ENCODE measurements at places on chromosomes 5 and 9.

DNA sequence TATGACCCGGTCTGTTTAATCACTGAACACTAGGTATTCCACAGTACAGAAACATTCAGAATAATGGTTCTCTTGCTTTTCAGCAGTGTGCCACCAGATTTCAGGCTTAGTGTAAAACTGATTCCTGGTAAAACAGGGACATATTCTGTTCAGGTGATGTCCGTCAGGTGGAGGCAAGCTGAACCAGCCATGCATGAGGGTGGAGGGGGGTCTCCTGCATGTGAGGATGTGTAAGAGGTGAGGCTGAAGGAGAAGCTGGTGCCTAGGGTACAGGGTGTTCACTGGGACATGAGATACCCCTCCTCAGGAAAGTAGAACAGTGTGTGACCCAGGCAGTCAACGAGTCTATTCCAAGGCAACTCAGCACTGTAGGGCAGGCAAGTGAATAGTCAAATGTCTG, 563.9 kb downstream of the BNC2 start:
- DNase-seq, result no peak

- DNase-seq, result no peak
Observed at GRCh38 chr5:135878156-135878620, 17.5 kb downstream of the IL9 start.

DNA sequence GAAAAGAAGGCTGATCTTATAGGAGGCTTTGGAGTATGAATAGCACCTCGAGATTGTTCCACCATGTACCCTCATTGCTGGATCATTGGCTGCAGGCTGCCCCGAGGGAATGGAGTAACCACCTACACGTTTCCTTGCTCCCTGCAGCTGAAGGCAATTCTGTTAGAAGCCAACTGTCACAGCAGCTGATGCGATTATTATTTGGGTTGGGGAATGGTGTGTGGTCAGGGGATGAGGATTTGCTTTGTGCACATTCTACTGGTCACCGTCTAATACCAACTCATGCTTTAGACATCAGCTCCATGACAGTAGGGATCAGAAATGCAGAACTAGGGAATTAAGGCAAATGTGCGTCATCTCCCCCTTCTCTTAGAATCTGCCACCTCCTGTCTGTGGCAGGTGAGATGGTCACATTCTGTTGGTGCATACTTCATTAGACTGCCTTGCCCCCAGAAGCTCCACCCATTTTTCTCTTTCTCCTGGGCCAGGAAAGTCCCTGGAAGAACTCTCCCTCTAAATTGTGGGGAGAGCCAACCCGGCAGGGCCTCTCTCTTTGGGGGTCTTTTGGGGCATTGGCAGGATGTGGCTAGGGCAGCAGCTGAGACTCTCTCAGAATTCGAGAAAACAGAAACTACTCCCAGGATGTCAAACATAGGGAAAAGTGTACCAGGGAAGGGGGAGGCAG, 32.8 kb downstream of the NEUROG1 start:
- no peak for DNase-seq

DNA sequence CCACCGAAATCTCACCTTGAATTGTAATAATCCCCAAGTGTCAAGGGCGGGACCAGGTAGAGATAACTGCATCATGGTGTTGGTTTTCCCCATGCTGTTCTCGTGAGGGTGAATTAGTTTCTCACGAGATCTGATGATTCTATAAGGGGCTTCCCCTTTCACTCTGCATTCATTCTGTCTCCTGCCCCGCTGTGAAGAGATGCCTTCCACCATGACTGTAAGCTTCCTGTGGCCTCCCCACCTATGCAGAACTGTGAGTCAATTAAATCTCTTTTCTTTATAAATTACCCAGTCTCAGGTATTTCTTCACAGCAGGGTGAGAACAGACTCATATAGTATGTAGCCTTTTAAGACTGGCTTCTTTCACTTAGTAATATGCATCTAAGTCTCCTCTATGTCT, 128.1 kb upstream of the NR5A1 start:
- no peak for DNase-seq

GRCh38 chr9:134419684-134420076, 93.4 kb downstream of the RXRA start:
- DNase-seq, result no peak

GRCh38 chr5:96626956-96627355, 35.2 kb upstream of the CAST start:
- DNase-seq, result no peak

DNA sequence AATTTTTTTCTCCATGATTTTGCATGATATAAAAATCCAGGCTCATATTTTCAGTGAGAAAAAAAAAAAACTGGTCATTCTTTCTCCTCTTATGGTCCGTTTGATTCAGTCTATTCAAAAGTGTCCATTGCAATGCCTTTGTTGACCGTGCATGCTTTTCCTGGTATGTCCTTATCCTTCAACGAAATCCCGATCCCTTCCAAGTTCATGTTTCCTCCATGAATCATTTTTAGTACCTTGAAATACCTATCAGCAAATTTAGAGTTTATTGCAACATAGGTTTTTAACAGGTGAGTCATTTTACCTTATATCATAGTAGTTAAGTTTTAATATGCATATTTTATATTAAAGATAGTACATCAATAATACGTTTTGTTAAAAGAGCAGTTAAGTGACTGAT, 773.8 kb upstream of the CHD1 start:
- no peak for DNase-seq

DNA sequence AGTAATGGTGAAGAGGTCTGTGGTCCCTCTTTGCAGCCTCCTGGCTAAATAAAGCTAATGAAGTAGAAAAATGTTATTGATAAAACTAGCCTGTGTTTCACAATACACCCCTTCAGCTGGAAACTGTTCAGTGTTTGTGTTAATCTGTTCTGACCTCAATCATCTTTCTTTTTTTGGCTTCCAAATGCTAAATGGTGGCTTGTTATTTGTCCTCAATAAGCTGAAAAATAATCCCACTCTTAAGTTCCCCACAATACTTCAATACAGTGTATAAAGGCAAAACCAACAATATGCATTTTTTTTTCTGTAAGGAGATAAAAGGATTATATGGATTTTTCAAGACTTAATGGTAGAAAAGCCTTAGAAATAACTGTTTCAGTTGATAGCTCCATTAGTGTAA, 560.5 kb downstream of the TUSC1 start:
- no peak for DNase-seq

DNA sequence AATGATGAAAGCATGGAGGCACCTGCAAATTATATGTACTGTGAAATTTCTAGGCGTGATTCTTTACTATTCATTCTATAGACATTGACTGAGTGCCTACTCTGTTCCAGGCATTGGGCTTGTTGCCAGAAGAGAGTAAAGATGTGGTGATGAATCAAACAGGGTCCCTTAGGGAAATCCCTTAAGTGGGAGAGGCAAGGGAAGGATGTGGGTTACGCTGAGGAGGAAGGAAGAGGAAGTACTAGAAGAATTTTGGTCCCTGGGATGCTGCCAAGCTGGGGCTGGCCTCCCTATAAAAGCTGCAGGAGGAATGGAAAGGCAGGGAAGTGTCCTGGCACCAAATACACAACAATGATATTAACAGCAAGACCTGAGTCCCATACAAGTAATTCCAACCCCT, 76.7 kb upstream of the SPOCK1 start:
- DNase-seq, result no peak

GRCh38 chr9:96554326-96554725, 65.3 kb downstream of the CDC14B start:
- no peak for DNase-seq

DNA sequence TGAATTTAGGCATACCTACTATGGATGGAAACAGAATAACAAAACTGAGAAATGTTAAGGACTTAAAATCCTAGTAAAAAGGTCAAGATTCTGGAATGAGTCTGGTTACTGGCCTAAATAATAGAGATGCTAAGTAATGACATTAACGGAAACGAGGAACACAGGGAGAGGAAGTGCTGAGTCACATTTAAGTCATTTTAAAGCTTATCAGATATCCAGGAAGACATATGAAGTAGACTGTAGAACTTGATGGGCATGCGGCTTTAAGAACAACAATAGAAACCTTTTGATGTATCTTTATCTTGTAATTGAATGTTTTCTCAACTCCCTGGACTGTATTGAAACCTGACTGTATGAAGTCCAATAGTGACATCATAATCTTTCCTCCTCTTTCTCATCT, 1251.4 kb upstream of the CDH6 start:
- DNase-seq, result no peak

- no peak for DNase-seq
Observed at GRCh38 chr9:79809931-79810330, 238.2 kb downstream of the TLE4 start.

DNA sequence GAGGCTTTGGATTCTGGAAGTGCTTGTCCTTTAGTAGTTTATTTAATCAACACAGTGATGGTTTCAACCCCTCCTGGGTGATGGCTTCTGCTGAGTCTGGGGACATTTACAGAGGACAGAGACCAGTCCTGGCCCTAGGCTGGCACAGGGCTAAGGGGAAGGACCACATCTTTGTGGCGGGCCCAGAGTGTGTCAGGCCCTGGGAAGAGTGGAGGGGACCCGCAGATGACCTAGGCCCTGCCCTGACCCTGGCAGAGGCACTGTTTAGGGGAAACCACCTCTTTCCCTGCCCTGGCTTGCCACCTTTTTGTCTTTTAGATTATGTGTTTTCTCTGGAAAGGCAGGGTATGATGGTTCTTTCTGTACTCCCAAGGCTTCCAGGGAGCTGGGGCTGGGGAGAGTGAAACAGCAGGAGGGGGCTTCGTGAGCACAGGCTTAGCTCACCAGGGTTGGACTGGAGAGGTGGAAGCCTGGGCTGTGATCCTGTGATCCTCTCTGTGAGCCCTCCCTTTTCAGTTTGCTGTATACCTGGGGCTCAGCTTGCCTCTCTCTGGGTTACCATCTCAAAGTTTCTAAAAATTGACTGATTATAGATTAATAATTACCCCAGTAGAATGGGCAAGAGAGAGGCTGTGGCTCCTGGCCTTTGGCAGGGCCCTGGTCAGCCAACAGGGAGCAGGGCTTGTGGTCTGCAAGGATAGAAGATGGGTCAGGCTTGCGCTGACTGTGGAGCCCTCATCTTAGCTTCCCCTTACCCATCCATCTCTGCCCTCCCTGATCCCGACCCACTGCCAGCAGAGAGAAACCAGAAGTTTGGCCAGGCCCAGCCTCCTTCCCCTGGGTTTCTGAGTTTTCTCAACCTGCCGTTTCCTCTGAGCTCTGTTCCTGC, 1.7 kb upstream of the SYNPO start:
- no peak for DNase-seq

DNA sequence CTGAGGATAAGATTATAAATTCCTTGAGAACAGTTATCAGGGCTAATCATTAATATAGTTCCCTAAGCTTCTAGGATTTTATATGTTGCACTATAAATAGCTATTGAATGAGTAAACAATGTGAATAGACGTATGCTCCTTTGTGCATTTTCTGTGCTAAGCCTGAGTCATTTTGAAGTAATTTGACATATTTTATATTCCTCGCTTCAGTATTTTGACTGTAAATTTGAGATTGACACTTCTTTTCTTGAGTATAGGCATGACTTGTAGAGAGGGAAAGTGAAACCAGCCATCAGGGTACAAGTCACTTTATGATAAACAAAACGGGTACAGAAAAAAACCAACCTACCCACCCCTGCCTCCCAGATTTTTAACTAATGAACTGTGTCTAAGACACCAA, 367.7 kb upstream of the PRR16 start:
- no peak for DNase-seq

- DNase-seq, result no peak
Observed at GRCh38 chr5:37005946-37006540, 129.5 kb downstream of the NIPBL start.

GRCh38 chr9:35675732-35676392, 2.1 kb downstream of the CA9 start:
- no peak for DNase-seq

- no peak for DNase-seq
Observed at GRCh38 chr9:112015149-112015548, 118.5 kb downstream of the UGCG start.

GRCh38 chr5:140253985-140254384, 48.9 kb downstream of the PFDN1 start:
- DNase-seq, result no peak

DNA sequence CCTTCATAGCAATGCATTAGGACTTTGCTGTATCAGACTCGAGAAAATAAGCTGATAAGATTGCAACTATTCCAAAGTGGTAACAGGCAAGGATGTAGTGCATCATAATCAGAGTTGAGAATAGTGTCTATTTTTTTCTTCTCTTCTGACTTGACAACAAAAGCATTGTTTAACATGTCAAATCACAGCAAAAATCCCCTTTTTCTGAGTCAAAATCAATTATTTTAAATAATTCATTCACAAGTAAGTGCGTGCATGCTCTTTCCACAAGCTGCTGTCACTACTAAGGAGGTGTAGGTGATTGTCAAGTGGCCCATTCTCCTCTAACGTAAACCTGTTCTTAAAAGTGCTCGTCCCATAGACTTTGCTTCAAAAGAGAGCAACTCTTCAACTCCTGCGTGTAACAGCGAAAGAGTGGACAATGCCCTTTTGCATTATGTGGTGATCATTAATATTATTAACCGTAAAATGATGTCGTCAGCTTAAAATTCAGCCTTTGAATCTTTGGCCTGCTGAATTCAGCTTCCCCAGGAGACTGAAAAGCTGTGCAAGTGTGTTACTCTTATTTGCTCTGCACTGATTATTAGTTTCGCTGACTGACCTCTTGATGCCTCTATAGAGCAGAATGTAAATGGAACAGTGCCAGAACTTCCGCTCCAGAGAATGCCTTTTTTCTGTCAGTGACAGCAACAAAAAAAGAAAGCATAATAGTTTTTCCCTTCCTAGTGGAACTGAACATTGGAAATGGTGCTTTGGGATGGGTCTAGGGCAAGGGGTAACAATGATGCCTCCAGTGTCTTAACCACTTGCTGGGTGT, 680.8 kb upstream of the SEMA6A start:
- DNase-seq, result no peak

DNA sequence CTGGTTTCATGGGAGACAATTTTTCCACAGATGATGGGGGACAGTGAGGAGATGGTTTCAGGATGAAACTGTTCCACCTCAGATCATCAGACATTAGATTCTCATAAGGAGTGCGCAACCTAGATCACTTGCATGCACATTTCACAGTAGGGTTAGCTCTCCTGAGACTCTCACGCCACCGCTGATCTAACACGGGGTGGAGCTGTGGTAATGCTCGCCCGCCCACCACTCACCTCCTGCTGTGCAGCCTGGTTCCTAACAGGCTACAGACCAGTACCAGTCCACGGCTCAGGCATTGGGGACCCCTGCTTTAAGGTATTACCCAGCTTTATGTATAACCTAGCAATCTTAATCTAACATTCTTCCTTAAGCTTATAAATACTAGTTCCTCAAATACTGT, 35.6 kb downstream of the TTC39B start:
- no peak for DNase-seq

DNA sequence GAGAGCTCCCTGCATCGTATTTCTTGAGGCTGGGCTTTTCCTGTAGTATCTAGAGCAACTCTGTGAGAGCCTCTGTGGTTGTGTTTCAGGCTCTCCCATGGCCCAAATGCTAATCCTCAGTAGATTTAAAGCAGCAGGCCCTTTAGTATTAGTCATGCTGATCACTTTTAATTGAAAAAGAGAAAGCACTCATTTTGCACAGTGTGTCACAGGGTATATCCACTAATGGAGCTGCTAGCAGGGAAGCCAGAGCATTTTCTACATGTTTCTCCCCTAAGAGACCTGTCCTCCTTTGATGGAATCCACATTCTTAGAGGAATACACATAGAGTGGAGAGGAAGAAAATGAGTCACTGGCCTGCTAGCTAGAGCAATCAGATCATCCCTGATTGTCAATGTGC, 348.5 kb downstream of the TMEM232 start:
- DNase-seq, result no peak

GRCh38 chr9:118829334-118829733, 539.9 kb downstream of the BRINP1 start:
- DNase-seq, result no peak

- no peak for DNase-seq
Observed at GRCh38 chr5:133052317-133053175, 733 bp downstream of the HSPA4 start.

Data from NCI-H1436 treated with DMSO at 0.1 percent for 48 hours (cell line).